ENCODE measurements at places on chromosomes 16 and 17. TPM values are rescaled to one million over a fixed set of nuclear protein-coding genes. Genes with fewer than 3 reads are reported as not detected.

Gene CIBAR2
- total RNA-seq: 0.40 TPM

Gene NOS2
- not detected for total RNA-seq

Gene CD300E
- 7.3 TPM for total RNA-seq

Gene ACOX1
- 74.1 TPM for total RNA-seq

Gene NPIPA3
- 1.1 TPM for total RNA-seq

Gene CHAD
- total RNA-seq: not detected

Gene DNAJA2
- 51.2 TPM for total RNA-seq

Gene BTBD17
- total RNA-seq: not detected

Gene C17orf50
- not detected for total RNA-seq

Gene MMP15
- total RNA-seq: 30.5 TPM

Gene TAT
- 0.69 TPM for total RNA-seq

Gene CLN3
- total RNA-seq: 86.0 TPM

Gene NXPH3
- 1.2 TPM for total RNA-seq

Gene ITGAX
- total RNA-seq: 132 TPM

Gene LITAFD
- total RNA-seq: not detected

Gene GNGT2
- 2.9 TPM for total RNA-seq

Gene COPRS
- total RNA-seq: 41.5 TPM

Gene TBC1D3H
- total RNA-seq: not detected
